ENCODE measurements at places on chromosomes 16 and 17.

DNA sequence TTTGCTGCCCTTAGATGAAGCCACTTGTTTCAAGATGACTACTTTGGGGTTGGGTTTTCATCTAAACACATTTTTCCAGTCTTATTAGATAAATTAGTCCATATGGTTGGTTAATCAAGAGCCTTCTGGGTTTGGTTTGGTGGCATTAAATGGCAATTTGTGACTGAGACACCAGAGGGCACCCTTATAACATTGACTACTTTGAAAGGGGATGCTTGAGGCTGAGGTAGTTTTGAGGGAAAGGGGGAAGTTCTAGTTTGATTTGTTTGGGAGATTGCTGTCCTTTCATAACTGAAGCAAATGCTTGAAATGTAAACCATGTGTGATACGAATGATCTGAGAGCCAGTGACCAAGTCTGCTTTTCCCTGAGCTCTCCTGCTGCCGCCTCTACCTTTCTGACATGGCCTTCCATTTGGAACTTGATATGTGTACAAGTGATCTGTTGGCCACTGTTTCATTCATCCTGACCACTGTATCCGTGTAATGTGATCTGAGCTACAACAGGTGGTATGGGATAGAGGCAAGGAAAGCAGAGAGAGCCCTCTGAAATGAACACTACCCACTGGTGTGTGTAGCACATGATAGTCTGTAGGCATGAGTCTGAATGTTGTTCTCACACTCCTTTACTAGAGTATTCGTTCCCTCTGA is 5.8 kb upstream of the RARA start:
- DNase-seq = peak; percentile 87

- no peak for DNase-seq
These were observed 163.8 kb upstream of the TBX2 start for GRCh38 chr17:61235827-61236197.

- DNase-seq = no peak
These were observed 918.7 kb downstream of the CDH11 start for GRCh38 chr16:64203126-64203525.

- no peak for DNase-seq
These were observed 8.0 kb downstream of the CLUH start for GRCh38 chr17:2703606-2704005.

GRCh38 chr16:77273-77806 is 685 bp upstream of the MPG start:
- DNase-seq = peak; percentile 40

- DNase-seq = peak; percentile 90
These were observed 27.7 kb downstream of the TBC1D3B start for GRCh38 chr17:36148559-36149295.

DNA sequence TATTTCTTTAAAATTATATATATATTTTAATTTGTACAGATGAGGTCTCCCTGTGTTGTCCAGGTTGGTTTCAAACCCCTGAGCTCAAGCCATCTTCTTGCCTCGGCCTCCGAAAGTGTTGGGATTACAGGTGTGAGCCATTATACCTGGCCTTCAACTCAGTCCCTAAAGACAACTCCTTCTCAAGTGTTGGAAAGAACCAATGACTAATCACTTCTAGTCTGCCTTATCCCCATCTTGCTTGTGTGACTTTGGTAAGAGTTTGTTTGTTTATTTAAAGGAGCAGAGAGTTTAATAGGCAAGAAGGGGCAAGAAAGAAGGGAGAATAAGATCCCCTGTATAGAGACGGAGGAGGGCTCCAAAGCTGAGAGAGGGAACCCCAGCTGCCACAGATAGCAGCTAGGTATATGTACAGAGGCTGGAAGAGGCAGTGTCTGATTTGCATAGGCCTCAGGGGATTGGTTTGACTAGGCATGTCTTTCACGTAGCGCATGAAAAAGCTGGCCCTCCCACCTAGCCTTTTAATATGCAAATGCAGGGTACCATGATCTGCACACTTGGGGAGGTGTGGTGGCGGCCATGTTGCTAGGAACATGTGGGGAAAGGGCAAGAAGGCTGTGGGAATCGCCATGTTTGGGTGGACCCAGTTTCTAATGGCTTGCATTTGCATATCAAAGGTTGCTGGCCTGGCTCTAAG is 21.5 kb downstream of the ABCC1 start:
- no peak for DNase-seq

GRCh38 chr16:483341-484075 is 44.0 kb upstream of the CAPN15 start:
- no peak for DNase-seq

DNA sequence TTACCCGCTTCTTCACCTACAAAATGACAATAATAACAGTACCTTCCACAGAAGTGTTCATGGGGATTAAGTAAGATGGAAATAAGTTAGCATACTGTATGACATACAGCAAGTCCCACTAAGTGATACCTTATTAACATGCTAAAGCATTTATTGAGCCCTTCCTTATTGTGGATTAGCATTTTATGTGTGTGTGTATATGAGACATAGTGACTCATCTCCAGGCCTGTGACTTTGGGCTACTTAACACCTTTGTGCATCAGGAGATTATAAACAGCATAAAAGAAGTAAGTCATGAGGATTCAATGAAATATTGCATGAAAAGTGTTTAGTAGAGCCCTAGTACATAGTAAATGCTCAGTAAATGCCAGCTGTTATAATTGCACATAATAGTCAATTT is 52.9 kb downstream of the CA10 start:
- DNase-seq = no peak

GRCh38 chr17:65515959-65516948 is 45.2 kb downstream of the AXIN2 start:
- no peak for DNase-seq

DNA sequence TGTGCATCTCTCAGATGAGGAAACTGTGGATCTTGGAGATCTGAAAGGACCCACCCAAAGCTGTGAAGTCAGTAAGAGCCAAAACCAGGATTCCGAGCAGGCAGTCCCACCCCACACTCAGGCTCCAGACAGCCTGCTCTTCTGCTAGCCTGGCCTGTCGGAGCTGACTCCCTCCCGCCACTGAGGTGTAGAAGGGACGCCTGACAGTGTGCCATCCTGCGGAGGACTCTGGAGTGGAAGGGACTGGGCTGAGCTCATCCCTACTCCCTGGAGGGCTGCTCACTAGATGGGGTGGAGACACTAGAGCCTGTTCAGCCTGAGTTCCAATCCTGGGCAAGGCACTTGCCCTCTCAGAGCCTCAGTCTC is 36.0 kb downstream of the WFDC1 start:
- no peak for DNase-seq

DNA sequence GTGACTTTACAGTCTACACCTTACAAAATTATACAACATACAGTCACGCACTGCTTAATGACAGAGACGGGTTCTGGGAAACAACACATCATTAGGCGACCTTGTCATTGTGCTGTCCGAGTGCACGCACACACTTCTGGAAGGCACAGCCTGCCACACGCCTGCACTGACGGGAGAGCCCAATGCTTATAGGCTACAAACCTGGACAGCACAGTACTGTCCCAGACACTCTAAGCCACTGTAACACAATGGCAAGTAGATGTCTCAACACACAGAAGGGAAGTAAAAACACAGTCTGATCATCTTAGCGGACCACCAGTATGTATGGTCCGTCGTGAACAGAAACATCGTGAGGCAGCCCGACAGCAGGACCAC is 29.8 kb downstream of the KLHDC4 start:
- no peak for DNase-seq

- DNase-seq = no peak
These were observed 33.2 kb upstream of the MEAK7 start for GRCh38 chr16:84537491-84538151.

DNA sequence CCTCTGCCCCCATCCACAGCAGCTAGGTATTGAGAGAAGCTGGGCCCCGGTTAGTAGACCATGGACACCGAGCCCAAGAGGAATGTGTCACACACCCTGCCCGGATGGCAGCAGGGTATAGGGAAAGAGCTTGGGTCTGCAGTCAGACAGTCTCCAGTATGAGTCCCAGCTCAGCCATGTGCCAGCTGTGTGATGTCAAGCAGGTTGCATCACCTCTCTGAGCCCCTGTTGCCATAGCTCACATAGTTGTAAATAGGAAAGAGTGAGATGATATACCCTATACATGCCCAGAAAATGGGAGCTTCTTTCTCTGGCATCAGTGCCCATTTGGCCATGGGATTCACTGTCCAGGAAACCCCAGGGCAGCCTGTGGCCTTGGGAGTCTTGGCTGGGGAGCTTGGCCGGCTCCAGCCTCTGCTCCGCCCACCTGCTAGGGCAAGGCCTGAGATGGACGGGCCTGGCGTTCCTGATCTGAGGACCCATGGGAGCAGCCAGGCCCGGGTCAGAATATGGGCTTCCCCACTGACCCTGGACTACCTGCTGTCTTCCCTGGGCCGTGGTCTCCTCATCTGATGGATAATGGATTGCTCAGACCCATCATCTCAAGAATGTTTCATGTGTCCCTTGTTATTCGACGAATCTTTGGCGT is 13.2 kb downstream of the CD300LG start:
- DNase-seq = no peak
